Stimulated activated CD4-positive, alpha-beta T cell treated with anti-CD3 and anti-CD28 coated beads, TNF-alpha, amount 100 ng/mL, for 1 hour (primary cell): ENCODE measurements at places on chromosomes 1 and 21.
A peak's percentile ranks its signal among the peaks of the same experiment; 100 is the strongest.

DNA sequence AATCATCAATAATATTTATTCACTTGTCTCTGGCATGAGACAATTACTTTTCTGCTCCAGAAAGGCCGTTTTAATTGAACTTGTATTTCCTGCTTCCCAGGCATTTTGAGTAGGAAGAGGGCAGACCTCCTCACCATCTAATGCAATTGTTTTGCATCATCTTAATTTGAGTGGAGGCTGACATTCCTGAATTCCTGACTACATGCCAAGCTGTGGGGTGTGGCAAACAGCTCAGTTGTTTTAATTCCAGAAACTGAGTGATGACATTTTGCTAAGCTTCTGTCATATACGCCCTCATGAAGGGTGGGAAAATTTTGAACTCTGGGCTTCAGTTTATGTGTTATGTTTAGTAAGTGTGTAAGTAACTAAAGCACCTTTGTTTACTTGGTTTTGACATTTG, 125.4 kb upstream of the USP25 start:
- no peak for DNase-seq

DNA sequence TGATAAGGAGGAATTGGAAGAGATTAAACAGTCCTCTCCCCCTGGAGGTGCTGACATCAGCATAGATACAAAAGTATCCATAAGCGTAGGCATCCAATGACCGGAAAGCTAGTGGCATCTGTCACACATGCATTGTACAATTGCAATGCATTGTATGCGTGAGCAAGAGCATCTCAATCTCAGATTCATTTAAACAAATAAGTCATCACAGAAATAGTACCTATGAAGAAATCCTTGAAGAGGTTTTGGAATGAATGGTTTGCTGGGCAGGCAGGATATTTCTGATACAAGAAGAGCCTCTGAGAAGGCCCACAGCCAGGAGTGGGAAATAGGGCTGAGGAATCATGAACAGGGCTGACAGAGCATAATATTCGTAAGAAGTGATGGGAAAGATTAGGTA, 88.9 kb upstream of the ABCD3 start:
- no peak for DNase-seq

- no peak for DNase-seq
Observed at GRCh38 chr1:234755449-234755863, 145.5 kb upstream of the IRF2BP2 start.

DNA sequence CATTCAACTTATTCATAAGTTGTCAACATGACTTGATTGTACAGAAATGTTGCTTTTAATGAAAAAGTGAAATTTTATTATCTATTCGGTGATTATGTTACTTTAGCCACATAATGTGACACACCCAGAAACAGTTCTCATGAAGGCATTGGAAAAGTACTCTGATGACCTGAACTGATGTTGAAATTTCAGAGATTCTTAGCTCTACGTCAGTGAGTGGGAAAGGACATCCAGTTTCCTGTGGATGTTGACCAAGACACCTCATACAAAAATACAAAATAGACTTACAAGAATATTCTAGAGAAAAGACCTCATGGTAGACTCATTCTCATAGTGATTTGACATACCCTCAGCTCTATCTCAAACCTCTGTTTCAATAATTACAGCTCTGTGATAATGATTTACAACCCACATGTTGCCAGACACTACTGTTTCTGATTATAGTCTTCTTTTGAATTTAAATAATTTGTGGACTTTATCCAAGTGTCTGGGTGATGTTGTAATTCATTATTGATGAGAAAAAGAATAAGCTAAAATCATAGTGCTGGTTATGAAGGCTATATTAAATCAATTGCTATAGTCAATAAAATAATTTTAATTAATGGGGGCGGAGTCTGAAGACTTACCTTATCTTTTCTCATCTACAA, 37.3 kb downstream of the KCNK2 start:
- DNase-seq, result no peak

DNA sequence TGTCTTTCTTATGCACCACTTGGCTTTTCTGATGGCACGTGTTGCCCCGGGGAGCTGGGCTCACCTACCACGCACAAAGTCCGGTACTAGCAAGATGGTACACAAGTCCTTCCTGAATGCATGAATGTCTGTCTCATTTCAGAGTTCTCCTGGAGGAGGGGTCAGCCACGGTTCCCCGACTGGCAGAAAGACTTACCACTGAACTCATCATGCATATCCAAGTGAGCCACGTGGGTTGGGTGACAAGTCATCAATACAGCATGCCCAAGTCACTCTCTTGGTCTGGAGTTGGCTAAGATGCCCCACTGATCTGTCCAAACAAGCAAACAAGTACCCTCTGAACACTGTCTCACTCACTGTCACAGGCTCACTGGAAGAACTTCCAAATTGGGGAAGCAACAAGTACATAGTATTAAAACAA, 28.6 kb upstream of the MX1 start:
- DNase-seq, result no peak

DNA sequence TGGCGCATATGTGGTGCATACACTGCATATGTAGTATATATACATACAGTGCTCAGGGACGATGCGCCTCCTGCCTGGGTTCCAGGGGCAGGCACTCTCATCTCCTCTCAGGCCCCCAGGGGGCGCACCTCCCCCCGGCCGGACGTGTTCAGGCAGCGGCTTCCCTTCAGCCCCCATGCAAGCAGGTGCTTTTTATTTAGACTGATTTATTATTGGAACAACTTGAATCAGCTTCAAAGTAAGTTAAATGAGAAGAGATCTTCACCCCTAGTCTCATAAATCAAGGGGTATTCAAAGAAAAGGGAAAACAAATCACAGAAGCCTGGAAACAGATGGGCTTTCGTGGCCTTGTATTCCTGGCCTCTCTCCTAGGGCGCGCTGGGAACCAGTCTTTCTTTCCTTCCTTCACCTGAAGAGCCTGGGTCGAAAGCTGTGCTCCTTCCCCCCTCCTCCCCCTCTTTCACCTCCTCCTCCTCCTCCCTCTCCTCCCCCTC, 64.6 kb downstream of the UBIAD1 start:
- peak; percentile 70 for DNase-seq

DNA sequence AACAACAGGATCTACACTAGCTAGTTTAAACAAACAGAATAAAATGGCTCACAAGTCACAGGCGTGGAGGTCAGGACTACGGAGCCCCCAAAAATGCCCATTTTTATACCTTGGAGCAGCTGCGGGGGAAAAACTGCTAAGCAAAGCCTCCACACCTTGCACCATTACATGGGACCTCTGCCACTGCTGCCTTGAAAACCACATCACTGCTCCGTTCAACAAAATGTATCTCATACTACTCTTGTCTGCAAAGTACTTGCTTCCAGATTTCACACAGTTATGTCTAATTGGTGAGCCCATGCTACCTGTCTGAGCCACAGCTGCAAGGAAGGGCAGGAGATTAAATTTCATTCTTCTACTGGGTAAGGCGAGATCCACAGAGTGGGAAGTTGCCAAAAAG, 24.4 kb downstream of the MRPL39 start:
- no peak for DNase-seq

- no peak for DNase-seq
Observed at GRCh38 chr1:115781343-115781742, 12.8 kb upstream of the CASQ2 start.

- no peak for DNase-seq
Observed at GRCh38 chr1:44970317-44970716, 16.1 kb downstream of the EIF2B3 start.

DNA sequence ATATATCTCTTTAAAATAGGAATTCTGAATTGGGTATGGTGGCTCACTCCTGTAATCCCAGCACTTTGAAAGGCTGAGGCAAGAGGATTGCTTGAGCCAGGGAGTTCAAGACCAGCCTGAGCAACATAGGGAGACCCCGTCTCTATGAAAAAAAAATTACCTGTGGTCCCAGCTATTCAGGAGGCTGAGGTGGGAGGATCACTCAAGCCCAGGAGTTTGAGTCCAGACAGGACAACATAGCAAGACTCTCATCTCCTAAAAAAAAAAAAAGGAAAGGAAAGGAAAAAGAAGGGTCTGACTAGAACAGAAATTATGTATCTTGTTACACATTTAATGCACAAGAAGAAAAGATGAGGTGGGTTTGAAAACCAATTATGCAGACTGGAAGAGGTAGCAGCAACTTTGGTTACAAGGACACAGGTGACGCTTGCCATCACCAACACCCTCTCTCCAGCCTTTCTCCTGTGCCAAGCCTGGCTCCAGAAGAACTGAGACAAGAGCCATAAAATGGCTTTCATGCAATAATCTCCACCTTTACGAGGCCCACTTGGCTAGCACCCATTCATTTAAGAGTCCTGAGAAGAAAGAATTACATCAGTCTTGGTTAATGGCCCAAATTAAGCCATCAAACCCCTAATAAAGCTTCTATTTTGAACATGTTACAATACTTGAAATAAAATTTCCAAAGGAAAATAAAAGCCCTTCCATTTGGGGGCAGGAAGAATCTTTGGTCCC, 4.8 kb upstream of the SELENBP1 start:
- no peak for DNase-seq

GRCh38 chr1:165298203-165298820, 58.2 kb downstream of the LMX1A start:
- DNase-seq, result no peak

DNA sequence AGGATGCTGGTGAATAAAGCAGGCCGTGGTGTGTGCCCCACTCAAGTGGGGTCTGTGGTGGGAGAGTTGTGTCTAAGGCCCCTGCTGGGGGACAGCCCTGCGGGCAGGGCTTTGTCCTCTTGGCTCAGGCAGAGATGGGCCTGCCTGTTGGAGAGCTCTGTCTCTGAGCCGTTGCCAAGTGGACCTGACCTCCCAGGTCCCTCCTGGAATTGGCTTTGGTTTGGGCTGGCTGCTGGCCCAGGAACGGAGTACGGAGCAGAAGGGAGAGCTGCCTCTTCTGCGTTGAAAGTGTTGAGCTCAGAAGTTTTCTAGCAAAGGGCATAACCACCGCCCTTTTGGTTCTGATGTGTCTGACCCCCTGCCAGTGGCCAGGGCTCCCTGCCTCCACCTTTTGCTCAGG, 153.9 kb downstream of the PEX14 start:
- no peak for DNase-seq

DNA sequence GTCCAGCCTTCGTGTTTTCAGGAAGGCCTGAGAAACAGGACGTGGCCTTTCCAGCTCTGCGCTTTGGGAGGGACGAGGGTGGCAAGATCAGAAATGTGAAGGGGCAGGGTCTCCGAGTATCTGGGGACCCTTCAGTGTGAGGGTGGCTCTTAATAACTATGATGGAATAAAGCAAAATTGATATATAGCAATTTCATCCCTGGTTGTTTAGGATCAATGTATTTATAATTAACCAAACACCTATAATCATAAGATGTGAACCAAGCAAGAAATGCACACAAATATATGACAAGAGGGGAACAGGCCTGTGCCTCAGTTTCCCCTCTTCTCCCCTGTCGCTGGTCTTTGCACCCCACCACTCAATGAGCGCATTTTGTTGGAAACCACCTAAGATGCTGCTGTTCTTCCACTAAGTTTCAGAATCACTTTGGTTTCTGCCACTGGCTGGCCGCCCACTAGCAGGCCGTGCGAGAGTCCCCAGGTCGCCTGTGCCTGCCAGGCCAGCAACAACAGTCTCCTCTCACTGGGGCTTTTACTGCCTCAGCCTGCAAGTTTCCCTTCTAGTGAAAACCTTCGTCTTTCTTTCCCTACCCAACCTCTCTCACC, 36.6 kb downstream of the UBASH3A start:
- no peak for DNase-seq

GRCh38 chr1:208058267-208058666, 147.3 kb upstream of the CD34 start:
- no peak for DNase-seq

GRCh38 chr1:66648901-66649595, 103.2 kb upstream of the DYNLT5 start:
- no peak for DNase-seq

DNA sequence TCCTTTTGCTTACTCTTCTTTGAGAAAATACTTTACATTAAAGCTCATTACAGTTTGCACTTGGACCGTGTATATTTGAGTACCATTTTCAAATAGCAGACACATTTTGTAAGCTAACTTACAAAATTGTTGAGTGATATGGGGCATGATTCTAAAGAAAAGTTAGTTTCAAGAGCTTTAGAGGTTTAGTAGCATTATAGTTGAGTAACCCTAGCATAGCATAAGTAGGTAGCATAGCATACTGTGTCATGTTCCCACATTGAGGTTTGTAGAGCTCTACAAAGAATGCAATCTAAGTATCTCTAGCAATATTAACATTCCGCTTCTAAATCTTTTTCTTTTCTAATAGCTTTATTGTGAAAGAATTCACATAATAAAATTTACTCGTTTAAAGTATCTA, 92.0 kb downstream of the ITSN1 start:
- DNase-seq, result no peak

DNA sequence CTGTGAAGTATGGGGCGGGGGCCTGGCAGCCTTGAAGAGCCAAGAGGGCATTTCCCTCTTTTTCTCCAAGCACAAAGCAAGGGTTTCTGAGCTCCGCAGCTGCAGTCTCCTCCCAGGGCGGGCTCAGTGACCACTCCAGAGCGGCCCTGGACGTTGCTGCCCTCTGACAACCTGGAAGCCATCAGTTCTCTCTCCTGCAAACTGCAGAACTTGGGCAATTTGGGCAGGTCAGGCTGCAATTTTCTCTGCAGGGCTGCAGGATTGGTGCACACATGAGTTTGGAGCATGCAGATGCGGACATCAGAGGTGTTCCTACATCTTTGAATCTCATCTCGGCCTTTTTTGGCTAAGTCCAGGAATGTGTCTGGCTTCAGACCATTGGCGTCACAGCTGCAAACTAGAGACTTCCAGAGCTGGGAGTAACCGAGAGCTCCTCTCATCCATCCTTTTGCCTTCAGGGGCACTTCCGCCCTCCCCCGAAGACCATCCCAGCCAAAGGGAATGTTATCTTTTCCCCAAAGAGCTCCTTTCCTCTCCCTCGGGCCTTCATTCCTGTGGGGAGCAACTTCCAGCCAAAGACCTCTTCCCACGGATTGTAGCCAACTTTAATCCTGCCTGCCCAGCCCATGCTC, 139.6 kb upstream of the WNT4 start:
- no peak for DNase-seq

DNA sequence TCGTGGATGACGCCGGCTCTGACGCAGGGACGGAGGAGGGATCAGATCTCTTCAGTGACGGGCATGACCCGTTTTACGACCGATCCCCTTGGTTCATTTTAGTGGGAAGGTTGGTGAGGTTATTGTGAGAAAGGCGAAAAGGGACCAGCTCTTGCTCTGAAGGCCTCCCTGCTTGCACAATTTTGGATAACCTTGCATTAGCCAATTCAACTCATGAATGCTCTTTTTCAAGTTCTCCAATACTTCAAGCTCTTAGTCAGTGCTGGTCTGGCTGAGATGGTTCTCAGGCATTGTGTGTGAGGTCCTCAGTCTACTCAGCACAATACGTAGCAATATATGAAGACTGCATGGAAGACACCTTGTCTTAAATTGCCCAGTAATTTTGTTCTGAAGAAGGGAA, 72.6 kb upstream of the PGD start:
- no peak for DNase-seq

DNA sequence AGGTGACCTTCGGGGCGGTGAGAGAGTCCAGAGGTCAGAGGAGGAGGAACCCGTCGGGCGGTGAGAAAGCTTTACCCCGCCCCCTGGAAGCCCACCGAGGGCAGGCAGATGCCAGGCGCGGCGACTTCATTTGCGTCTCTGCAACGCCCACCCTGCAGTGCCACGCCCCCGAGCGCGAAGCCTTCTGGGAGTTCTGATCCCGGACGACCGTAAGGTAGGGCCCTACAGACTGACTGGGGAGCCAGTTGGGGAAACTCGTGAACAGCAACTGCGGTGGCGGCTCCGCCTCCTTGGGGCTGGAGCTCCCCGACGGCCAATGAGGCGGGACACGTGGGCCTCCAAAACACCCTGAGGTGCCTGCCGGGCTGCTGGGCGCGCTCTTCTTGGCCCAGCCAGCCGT, 46.0 kb upstream of the EDARADD start:
- no peak for DNase-seq
